ENCODE measurements at places on chromosomes 2 and 18.

- no peak for DNase-seq
Observed at GRCh38 chr2:55490554-55490953, 29.0 kb upstream of the CFAP36 start.

GRCh38 chr18:79476918-79477571 lies 81.3 kb downstream of the NFATC1 start:
- no peak for DNase-seq

DNA sequence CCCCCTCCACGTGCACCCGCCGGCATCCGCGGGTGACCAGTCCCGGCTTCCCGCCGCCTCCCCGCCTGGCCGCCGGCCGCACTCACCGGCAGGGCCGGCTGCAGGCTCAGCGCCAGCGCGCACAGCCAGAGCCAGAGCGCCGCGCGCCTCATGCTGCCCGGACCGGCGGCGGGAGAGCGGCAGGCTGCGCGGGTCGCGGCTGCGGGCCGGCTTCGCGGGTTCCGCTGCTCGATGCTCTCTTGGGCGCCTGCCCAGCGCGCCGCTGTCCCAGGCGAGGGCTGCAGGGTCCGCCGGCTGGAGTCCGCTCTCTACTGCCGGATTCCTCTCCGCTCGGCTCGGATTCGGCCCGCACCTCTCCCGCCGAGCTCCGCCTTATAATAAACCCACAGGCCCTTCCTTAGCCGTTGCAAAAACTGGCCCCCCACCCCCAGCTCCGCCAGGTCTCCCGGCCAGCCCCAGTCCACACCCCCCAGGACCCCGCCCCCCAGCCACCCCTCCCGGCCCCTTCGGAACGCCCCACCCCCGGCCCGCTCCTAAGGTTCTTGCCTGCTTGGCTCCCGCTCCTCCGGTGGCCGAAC lies at the start of gene SDC1:
TSS of gene SDC1 (minus strand) at position 415 of the 578 bp plus-strand sequence. CDS start at position 152, 263 bp downstream.
- no peak for DNase-seq

GRCh38 chr2:58377181-58377580 lies 136.1 kb upstream of the FANCL start:
- no peak for DNase-seq

DNA sequence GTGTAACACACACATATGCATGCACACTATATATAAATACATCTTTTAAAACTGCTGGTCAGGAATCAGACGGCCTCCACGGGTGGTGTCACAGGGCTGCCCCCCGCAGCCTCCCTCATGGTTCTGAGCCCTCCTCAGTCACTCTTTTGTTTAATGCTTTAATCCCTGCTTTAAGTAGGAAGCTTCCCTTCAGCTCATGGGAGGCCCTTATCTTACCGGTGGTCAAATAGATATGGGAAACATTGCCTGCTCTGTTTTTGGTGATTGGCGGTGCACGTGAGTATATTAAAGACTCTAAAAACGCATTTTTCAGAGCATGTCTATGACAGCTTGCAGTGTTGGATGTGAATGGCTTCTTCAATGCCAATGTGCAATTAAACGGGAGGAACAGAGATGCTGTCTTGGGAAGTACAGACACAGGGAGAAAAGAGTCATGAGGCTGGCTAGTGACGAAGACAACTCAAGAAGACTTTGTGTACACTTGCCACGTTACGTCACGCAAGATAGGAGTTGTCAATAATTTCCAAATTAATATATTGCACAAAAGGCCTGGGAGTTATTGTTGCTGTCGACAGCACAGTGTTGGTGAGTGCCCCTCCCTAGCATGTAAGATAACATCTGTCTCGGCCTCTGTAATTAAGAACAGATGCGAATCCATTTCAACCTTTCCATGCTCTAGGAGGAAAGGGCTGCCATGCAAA lies 23.3 kb downstream of the GNLY start:
- no peak for DNase-seq

DNA sequence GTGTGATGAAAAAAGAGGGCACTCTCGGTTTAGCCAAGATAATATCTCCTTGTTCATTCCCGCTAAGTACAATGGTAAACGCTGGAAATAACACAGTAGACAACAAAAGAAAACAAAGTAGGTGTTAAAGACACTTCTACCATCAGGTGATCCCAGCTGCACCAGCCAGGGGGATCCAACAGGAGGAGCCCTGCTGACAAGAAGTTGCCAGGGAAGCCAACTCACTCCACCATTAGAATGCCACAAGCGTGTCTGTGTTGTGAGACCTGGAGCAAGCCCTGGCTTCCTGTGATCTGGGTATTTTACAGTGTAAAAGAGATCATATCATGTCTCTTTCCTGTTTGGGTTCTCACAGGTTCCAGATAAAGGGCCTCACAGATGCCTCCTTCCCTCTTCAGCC lies 117.0 kb downstream of the GRB14 start:
- DNase-seq = no peak

DNA sequence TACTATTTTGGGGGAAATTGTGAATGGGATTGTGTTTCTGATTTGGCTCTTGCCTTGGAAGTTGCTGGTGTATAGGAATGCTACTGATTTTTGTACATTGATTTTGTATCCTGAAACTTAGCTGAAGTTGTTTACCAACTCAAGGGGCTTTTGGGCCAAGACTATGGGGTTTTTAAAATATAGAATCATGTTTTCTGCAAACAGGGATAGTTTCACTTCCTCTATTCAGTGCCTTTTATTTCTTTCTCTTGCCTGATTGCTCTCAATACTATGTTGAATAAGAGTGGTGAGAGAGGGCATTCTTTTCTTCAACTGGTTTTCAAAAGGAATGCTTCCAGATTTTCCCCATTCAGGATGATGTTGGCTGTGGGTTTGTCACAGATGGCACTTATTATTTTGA lies 1383.8 kb upstream of the ACVR2A start:
- DNase-seq = no peak

DNA sequence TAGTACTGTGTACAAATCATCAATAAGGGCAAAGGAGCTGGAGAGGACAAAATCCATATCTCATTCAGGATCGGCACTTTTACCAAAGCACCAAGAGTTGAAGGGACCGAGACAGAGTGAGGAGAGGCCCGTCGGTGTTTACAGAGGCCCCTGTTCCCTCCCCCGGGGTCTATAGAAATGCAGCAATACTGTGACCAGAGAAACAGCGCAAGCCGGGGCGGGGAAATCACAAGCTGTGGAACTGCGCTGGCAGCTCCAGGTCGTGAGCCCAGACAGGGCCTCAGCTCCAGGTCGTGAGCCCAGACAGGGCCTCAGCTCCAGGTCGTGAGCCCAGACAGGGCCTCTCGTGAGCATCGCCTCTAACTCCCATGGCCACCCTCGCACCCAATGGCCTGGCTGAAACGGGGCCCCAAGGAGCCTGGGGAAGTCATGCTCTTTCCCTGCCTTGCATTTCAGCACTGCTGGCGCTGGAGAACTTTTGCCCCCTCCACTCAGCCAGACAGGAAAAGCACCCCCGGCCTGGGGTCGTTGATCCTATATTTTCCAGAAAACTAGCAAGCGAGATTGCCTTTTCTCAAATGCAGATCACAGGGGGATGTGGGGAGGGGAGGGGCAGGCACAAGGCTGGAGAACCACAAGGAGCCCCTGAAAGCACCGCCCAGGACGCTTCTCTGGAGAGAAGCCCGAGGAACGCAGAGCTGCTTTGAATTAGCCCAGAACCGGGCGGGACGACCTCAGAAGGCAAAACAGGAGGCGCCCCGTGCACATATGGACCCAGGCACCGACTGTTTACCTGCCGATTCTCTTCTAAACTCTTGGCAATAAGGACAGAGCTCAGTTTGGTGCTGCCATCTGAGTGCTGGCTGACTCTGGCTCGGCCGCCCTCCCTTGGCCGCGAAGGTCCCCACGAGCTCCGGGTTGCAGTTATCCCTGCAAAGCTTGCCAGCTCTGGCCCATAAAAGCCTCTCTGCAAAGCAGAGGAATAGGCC lies 223.7 kb downstream of the ACKR3 start:
- DNase-seq = no peak

DNA sequence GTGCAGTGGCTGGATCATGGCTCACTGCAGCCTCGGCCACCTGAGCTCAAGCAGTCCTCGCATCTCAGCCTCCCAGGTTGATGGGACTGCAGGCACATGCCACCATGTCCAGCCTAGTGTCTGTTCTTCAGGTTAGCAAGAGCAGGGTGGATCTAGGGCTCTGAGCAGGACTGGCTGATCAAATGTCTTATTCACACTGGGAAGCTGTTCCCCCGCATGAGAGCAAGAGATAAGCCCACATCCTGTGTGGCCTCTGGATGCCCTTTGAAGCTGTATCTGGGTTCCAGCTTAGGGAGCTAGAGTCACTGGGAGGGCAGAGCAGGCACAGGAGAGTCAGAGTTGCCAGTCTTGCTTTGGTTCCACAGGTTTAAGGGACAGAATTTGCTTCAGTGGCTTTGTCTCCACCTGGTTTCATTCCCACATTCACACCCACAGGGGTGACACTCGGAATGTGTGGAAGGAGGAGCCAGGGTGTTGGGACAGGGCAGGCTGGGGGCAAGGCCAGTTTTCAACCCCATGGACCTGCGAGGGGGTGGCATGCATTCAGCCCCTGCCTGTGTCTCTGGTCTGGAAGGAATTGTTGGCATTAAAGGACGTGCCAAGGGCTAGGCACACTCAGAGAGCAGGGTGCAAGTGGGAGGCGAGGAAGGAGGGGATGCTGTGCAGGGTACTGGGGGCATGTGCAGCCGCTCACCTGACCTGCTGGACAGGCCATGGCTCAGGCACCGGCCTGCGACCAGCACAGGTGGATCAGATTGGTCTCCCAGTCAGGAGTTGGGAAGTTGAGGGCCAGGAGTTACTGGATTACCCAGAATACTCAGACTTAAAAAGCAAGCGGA lies 24.5 kb downstream of the PTPN18 start:
- DNase-seq = no peak

DNA sequence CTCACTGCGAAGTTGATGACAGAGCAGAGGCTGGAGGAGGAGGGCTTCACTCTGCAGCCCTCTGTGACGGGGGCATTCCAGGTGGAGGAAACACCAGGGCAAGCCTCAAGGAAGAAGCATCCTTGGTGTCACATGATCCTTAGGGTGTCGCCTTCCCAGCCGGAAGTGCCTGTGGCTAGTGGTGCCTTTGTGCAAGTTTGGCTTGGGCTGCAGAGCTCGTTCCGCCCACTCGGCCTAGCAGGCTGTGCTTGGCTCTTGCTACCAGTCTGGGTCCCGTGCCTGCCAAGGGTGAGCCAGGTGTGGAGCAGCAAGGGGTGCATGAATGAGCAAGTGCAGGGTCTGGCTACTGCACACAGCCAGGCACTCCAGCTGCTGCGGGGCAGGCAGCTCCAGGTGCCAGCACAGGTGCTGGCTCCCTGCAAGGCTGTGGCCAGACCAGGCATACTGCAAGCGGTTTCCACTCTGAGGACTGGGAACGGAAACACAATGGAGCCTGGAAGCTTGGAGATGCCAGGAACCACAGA lies 325.3 kb upstream of the SMIM21 start:
- DNase-seq = no peak

DNA sequence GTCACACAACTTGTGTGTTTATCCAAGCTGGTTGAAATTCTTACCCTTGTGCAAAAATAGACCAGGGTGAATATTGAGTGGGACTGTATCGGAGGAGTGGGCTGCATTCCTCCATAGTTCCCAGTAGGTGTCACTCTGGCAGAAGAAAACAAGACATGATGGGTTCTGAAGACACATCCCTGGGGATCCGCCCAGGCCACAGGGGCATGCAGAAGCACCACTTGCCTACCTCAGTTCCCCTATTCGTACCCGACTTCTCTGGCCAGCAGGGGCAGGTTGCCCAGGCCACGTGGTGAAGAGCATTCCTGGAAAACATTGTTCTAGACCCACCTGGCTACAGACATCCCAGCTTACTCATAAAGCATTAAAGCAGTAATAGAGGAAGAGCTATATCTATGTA lies 168.2 kb downstream of the FAM210A start:
- no peak for DNase-seq

DNA sequence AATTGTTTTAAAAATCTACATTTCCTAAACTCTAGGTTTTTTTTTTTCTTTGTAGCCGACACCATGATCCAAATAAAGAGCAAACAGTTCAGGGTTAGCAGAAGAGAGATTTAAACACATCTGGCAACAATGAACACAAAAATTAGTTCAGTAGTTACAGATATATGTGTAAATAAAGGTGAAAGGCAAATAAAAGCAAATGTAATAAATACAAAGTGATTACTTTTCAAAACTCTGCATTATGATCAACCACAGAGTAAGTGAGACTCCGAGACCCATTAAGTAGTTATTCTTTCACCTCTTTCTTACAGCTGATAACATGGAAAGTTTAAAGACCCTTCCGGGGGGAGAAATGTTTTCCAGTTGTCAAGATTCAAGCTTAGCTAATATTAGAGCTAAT lies 716 bp downstream of the CALCRL start:
- no peak for DNase-seq

DNA sequence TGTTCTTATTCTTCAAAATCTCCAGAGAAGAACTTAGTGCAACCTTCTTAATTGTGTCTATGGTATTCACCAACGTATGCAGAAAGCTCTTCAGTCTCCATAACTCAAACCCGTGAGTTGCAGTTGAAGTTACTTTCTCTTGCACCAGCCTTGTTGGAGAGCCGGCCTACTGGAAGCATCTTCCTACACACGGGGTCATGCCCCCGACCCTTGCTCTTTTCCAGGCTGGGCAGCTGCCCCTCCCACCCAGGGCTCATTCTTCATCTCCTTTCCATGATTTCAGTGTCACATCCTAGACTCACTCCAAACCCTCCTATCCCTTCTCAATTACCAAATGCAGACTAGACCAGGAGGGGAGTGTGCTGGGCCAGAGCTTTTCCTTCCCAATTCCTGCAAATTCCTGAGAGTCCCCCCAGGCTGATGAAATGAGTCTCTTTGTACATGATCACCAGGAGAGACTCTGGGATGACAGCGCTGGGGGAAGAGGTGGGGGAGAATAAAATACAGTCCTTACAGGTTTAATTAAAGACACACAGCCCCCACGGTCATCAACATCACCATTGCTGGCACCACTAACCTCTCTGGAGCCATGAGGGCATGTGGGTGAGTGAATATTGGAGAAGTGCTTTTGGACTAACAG lies 75.3 kb downstream of the COLEC12 start:
- no peak for DNase-seq

DNA sequence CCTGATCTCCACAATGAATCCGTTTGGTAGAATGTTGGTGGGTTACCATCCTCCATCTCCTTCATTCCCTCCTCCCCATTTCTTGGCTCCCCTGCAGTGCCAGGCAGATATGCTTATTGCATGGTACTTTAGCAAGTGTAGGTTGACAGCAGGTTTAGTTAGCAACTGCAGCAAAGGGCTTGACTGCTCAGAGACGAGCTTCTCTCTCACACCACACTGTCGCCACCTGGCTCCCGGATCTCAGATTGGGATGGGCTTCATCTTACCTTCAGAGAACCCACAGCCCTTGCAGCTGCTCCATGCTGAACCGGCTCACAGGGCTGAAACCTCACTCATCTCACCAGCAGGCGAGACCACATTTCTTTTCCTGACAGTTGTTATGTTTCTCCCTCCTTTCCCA lies 88.8 kb downstream of the VWA3B start:
- no peak for DNase-seq

Measured in stimulated activated CD8-positive, alpha-beta memory T cell treated with anti-CD3 and anti-CD28 coated beads, Interleukin-4, amount 100 ng/mL, for 1 hour (primary cell).